ENCODE measurements at places on chromosomes 1 and 21.

GRCh38 chr1:34907487-34908090, 21.9 kb downstream of the DLGAP3 start:
- no peak for DNase-seq

DNA sequence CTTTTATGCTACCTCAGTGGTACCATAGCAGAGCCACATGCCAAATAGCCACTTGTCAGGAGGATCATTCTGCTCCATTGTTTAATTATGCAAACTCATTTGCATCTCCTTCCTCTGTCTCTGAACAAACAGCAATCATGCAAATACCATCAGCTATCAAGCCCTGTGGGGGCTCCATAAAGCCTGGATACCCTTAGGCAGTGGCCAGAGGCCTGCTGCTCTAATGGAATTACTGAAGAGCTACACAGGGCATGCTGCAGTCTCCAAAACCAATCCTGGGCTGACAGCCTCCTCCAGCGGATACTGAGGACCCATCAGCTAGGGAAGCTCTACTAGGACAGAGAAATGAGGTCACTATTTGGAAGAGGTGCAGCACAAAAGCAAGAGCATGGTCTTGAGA, 376.3 kb downstream of the KCNH1 start:
- no peak for DNase-seq

GRCh38 chr1:36938819-36939218, 95.5 kb downstream of the GRIK3 start:
- no peak for DNase-seq

- no peak for DNase-seq
Observed at GRCh38 chr1:115419571-115419970, 81.5 kb upstream of the NGF start.

- no peak for DNase-seq
Observed at GRCh38 chr21:45811136-45811535, 167.6 kb downstream of the PCBP3 start.

Data from fibroblast of lung (primary cell).